Stomach (tissue), 19 donors: ENCODE measurements at places on chromosomes 2 and 18. TPM values are rescaled to one million over a fixed set of nuclear protein-coding genes. Genes with fewer than 3 reads are reported as not detected.

The RSAD2 gene
- polyA plus RNA-seq = 0.75 TPM

The OTOS gene
- polyA plus RNA-seq = not detected

The ELOA2 gene
- polyA plus RNA-seq = 0.15 TPM

The CNTNAP5 gene
- not detected for polyA plus RNA-seq

The VWA3B gene
- polyA plus RNA-seq = 0.12 TPM

The ILKAP gene
- polyA plus RNA-seq = 55.1 TPM

The FSIP2 gene
- 0.19 TPM for polyA plus RNA-seq

DNA sequence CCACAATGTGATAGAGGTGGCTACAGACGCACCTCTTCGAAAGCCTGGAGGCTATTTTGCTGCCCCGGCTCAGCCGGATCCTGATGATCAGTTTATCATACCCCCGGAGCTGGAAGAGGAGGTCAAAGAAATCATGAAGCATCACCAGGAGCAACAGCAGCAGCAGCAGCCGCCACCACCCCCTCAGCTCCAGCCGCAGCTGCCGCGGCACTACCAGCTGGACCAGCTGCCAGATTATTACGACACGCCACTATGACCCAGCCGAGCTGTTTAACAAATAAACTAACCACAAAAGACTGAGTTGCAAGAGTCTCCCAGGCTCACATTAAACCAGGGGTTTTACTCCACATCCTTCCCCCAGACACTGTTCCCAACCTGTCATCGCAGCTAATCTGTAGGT is 263.8 kb downstream of the PHLPP1 start:
- H3K27ac ChIP-seq = no peak overlapping the region
- no peak overlapping the region for H3K4me3 ChIP-seq
- H3K36me3 ChIP-seq = peaks cover 6% of the 10 kb centered on the region
- no peaks in the 10 kb centered on the region for H3K27me3 ChIP-seq

- no peaks in the 10 kb centered on the region for H3K4me1 ChIP-seq
- no peak overlapping the region for H3K27ac ChIP-seq
- H3K36me3 ChIP-seq = no peaks in the 10 kb centered on the region
- no peaks in the 10 kb centered on the region for H3K27me3 ChIP-seq
- DNase-seq = no peak
- H3K4me3 ChIP-seq = no peak overlapping the region
Observed at GRCh38 chr2:187865025-187865424, 310.8 kb upstream of the TFPI start.

DNA sequence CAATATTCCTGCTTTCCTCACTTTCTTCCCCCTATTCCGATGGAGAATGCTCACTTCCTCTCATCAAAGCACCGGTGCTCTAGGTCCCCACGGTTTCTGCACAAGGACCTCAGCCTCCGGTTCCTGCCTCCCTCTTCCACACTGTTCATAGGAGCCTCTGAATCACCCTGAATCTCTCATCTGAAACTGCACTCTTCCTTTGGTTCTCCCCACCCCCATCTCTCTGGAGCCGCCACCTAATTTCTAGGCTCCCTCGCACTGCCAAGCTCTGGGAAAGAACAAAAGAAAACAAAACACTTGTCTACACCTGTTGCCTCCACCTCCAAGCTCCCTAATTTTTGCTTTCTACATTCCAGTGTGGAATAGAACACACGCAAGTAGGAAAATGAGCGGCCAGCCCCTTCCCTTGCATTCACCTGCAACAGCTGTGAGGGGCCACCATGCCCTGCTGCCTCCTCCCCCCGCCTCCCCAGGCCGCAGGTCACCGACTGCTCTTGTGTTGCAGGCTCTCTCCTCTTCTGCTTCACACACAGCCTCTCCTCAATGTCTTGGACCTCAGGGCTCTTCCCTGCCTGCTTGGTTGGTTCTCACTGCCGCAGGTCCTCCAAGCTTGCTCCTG is 9.6 kb downstream of the FBXO15 start:
- H3K27me3 ChIP-seq = no peaks in the 10 kb centered on the region
- H3K36me3 ChIP-seq = no peaks in the 10 kb centered on the region
- no peak for DNase-seq

- no peak overlapping the region for H3K27ac ChIP-seq
- no peak for DNase-seq
- no peak overlapping the region for H3K4me3 ChIP-seq
- peaks cover 2% of the 10 kb centered on the region for H3K36me3 ChIP-seq
- peaks cover 3% of the 10 kb centered on the region for H3K4me1 ChIP-seq
Observed at GRCh38 chr18:75277610-75277928, 67.0 kb downstream of the TSHZ1 start.

DNA sequence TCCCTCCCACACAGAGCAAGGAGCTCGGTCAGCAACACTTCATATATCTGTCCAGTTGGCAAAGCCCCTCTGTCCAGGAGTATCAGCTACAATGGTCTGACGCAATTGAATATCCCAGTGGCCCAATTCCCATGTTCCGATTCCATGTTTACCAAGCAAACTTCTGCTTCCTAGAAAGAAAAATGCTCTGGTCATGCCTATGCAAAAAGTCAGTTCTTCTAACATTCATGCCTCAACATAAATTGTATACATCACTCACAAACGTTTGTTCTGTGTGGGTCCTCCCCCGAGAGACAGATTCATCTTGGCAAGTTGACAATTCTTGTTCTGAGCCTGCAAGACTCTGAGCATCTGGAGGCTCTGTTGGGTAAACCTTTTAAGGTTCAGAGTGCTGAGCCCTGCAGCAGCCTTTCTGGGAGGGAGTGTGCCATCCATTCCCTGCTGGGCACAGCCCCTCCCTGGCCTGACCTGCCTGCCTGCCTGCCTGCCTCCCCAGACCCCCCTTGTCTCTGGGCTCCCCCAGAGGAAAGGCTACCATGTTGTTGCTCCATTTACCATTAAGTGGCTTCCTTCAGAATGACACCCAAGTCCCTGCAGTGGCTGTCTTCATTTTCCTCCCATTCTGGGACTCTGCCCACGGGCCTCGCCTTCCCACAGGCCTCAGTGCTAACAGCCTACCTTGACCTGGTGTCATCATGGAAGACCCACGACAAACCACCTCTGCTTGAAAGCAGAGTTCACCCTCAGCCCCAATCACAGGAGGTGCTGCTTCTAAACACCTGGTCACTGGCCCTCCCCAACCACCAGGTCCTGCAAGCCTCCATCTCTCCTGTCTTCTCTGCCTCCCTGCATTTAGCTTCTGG is 37.6 kb upstream of the TAF1B start:
- no peak overlapping the region for H3K27ac ChIP-seq
- no peaks in the 10 kb centered on the region for H3K36me3 ChIP-seq
- H3K4me3 ChIP-seq = no peak overlapping the region
- DNase-seq = no peak

- H3K27me3 ChIP-seq = no peaks in the 10 kb centered on the region
- H3K27ac ChIP-seq = no peak overlapping the region
- no peak overlapping the region for H3K4me3 ChIP-seq
- H3K4me1 ChIP-seq = no peaks in the 10 kb centered on the region
- DNase-seq = no peak
Observed at GRCh38 chr2:26885651-26886329, 37.9 kb downstream of the DPYSL5 start.

DNA sequence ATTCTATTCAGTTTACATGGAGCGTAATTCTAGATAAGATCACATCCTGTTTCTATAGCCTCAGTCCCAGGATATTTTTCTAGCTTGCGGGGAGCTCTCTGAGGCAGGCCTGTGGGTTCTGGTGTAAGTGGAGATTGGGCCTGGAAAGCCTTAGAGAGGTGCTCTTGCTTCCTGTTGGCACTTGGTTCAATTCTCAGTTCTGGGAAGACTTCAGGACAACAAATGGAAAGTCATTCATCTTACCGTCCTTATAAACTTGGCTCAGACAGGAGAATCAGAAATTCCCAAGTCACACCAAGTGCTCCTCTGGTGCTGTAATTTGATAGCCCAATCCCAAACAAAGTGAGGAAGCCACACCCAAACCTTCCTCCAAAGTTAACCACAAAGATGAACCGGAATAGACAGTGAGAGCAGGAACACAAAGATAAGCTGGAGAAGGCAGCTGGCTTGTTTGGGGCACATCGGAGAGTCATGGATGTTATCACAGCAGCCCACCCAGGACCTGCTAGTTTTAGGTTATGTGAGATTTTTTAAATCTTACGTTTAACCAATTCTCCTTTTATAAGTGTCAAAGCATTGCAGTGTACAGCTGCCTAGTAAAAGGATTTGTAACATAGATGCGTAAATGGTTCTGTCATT is 144.3 kb upstream of the MAP3K20 start:
- DNase-seq = no peak
- H3K27ac ChIP-seq = peak overlapping the region; percentile 65
- H3K36me3 ChIP-seq = no peaks in the 10 kb centered on the region
- no peaks in the 10 kb centered on the region for H3K27me3 ChIP-seq
- H3K4me1 ChIP-seq = peaks cover 33% of the 10 kb centered on the region

- H3K27ac ChIP-seq = no peak overlapping the region
- H3K36me3 ChIP-seq = no peaks in the 10 kb centered on the region
- H3K4me3 ChIP-seq = no peak overlapping the region
- H3K4me1 ChIP-seq = no peaks in the 10 kb centered on the region
- no peak for DNase-seq
- H3K27me3 ChIP-seq = no peaks in the 10 kb centered on the region
Observed at GRCh38 chr2:230600881-230601280, 111.8 kb upstream of the CAB39 start.

DNA sequence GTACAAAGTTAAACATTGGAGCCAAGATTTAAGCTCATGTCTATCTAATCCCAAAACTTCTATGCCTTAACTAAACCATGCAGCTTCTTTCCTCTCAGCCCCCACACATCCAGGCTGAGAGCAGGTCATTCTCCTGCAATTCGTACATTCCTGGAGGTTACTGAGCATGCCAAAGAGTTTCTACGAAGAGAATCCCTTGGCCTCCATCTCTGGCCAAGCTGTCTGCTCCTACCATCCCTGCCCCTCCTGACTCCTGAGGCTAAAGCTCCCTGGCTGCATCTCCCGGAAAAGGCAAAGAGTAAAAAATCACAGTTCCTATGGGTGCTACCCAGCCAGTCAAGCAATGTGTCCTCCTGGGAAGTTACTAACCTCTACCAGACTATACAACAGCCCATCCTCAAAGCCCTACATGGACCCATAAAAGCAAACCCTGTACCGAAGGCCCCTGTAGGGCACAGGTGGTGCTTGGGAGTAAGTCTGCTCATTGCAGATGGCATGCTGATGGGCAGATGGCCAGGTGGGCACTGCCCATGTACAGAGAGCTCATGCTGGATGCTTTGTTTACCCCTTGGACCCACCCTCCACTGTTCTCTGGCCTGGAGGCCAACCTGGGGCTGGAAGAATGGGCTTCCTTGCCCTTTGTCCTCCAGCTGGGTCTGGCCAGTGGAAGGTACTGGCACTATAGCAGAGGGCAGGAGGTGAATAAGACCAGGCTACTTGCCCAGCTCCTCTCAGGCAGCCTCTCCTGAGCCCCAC is 99.5 kb downstream of the TTC32 start:
- no peak overlapping the region for H3K4me3 ChIP-seq
- no peaks in the 10 kb centered on the region for H3K27me3 ChIP-seq
- H3K4me1 ChIP-seq = no peaks in the 10 kb centered on the region
- H3K36me3 ChIP-seq = no peaks in the 10 kb centered on the region
- H3K27ac ChIP-seq = no peak overlapping the region

DNA sequence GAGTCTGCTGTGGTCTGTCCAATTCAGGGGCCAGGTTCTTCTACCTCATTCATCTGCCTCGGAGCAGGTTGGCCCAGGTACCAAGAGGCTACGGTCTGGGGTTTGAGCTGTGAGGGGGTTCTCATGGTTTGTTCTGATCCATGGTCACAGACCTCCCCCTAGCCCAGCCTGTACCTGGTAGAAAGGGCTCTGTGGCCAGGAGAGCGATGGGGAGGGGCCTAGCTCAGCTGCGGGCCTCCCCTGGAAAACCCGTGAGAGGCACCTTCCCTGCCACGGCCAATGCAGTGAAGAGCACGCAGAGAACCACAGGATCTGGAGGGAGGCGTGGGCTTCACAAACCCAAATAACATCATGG is 19.6 kb upstream of the ALLC start:
- H3K27me3 ChIP-seq = peaks cover 5% of the 10 kb centered on the region
- no peak overlapping the region for H3K27ac ChIP-seq
- no peaks in the 10 kb centered on the region for H3K4me1 ChIP-seq
- H3K4me3 ChIP-seq = no peak overlapping the region

- peaks cover 36% of the 10 kb centered on the region for H3K4me1 ChIP-seq
- DNase-seq = no peak
- peak overlapping the region; percentile 88 for H3K4me3 ChIP-seq
- H3K27ac ChIP-seq = peak overlapping the region; percentile 52
- no peaks in the 10 kb centered on the region for H3K27me3 ChIP-seq
Observed at GRCh38 chr2:24489465-24490180, 1.4 kb upstream of the NCOA1 start.

GRCh38 chr2:160551259-160551658 is 57.7 kb upstream of the RBMS1 start:
- no peak overlapping the region for H3K27ac ChIP-seq
- DNase-seq = no peak
- H3K4me1 ChIP-seq = no peaks in the 10 kb centered on the region
- H3K27me3 ChIP-seq = no peaks in the 10 kb centered on the region

DNA sequence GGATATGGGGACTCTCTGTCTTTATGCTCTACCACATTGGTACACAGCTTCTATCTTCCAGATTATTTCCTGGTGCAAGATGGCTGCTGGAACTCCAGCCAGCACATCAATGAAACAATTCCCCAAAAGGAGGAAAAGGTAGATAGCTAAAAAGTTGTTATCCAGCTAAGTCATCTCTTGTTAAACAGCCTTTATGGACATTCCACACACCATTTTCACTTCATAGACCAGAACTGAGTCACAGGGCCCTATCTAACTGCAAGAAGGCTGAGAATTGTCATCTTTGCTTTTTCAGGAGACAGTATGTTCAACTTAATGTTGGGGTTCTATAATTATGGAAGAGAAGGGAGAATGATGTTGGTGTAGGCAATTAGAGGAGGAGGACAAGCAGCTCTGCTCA is 133.3 kb upstream of the NOSTRIN start:
- DNase-seq = no peak
- no peaks in the 10 kb centered on the region for H3K4me1 ChIP-seq
- H3K36me3 ChIP-seq = no peaks in the 10 kb centered on the region

- no peak for DNase-seq
- H3K4me1 ChIP-seq = no peaks in the 10 kb centered on the region
- no peak overlapping the region for H3K27ac ChIP-seq
- H3K27me3 ChIP-seq = peaks cover 11% of the 10 kb centered on the region
- no peaks in the 10 kb centered on the region for H3K36me3 ChIP-seq
Observed at GRCh38 chr18:59853380-59853779, 46.4 kb upstream of the PMAIP1 start.

DNA sequence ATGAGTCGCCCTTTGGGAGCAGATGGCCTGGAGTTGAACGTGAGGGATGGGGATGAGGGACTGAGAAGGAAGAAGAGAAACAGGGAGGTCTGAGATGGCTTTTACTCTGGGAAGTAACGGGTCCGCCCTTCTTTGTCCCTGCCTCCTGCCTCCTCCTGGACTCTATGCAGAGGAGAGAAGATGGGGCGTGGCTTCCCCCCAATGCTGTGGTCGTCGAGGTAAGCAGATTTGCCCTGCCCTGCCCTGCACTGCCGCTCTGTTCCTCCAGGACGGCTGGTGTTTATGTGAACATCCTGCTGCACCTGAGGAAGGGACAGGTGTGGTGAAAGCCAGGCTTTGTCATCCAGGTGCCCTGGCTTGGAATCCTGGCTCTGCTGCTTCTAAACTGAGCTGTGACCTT is 13.5 kb upstream of the NTSR2 start:
- H3K4me3 ChIP-seq = no peak overlapping the region
- no peaks in the 10 kb centered on the region for H3K27me3 ChIP-seq
- no peak overlapping the region for H3K27ac ChIP-seq
- peaks cover 30% of the 10 kb centered on the region for H3K4me1 ChIP-seq

GRCh38 chr18:23302851-23303527 is 150.1 kb upstream of the RIOK3 start:
- no peak overlapping the region for H3K4me3 ChIP-seq
- no peaks in the 10 kb centered on the region for H3K4me1 ChIP-seq
- DNase-seq = no peak
- no peaks in the 10 kb centered on the region for H3K27me3 ChIP-seq
